ENCODE measurements at places on chromosomes 5 and 9.

- no peak for DNase-seq
Measured at GRCh38 chr5:106374956-106375355, 1295.8 kb downstream of the EFNA5 start.

- no peak for DNase-seq
Measured at GRCh38 chr5:172284611-172284980, 1.0 kb upstream of the UBTD2 start.

GRCh38 chr5:178269499-178269898, 36.9 kb upstream of the PHYKPL start:
- no peak for DNase-seq

- no peak for DNase-seq
Measured at GRCh38 chr9:116484492-116485061, 202.5 kb upstream of the TRIM32 start.

DNA sequence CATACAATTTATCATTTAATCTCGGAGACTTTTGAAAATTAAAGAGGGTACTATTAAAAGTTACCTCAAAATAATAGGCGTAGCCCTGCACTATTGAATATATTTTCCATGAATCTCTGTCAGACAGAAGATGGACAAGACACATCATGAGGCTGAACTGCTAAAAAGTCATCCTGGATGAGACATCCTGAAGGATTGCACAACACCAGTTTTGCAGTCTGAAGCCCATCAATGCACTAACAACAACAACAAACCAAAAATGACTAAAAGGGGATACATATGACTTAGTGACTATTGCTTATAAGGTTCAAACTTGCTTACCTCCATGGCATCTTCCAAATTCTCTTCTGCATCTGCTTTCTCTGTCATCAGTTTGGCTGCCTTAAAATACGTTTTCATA, 15.7 kb downstream of the LMBRD2 start:
- DNase-seq: no peak

Measured in GM12864 (cell line).